Thymus (tissue), 14 donors: ENCODE measurements at places on chromosomes 13 and 19.
A peak's percentile ranks its signal among the peaks of the same experiment; 100 is the strongest.

DNA sequence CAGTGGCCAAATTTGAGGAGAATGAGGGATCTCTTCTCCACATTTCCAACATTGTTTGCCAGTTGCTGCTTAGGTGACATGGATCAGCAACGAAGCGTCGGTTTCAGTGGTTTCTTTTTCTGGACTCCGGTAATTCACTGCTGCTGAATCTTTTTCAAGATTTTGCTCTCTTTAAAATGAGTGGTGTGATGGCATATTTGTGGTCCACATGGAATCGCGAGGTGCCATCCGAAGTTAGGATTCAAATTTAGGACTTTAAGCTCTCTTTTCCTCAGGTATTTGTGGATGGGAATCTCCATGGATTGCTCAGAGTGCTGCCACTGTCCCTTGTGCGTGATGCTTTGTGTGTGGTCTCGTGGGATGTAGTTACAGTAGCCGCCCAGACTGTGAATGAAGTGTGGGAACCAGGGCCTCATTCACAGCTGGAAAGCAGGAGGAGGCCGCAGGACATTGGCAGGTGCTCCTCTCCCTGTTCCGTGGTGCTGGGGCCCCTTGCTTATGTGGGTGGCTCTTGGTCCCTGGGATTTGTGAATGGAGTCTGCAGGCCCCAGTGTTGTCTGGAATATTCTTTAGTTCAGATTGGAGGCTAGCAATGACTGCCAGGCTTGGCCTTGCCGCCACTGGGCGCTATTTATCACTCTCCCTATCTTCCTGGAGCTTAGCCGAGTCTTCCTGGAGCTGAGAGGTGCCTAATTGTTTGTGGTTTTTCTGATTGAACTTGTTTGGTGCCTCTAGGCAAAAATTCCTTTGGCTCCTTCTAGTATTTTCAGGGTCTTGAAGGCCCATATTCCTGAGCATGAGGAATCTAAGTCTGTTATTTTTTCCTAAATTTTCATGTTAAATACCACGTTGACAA, 1.5 kb downstream of the ILF3 start:
- DNase-seq, result no peak

DNA sequence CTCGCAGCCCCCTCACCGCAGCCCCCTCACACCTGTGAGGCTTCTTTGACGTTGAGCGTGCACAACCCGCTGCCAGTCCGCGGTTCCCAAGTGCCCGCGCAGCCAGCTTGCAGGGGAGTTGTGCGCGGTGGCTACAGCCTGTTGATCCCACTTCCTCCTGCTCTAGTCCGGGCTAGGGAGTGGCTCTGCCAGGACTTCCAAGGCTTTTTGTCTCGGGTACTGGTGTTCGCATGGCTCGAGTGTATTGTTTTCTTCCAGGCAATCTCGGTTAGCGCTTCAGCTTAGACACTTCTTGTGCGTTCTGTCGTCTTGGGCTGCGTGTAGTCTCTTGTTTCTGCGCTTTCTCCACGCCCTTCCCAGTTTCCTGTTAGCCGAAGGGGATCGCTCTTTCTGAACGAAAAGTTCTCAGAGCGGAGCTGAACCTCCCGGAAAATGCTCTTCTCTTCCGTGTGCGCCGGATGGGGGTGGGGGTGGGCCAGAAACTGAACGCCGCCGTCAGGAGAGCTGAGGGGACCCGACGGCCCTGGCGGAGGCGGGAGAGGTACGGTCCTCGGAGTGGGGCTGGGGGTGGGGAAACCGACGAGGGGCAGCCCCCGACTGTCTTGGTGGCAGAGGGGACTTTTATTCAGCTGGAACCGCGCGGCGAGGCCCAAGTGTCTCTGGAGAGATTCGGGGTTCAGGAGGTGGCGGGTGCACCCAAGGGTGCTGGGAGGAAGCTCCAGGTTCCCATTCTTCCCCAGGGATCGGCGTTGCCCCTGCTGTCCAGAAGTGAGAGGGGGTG, 697 bp upstream of the DGKH start:
- peak; percentile 52 for DNase-seq

DNA sequence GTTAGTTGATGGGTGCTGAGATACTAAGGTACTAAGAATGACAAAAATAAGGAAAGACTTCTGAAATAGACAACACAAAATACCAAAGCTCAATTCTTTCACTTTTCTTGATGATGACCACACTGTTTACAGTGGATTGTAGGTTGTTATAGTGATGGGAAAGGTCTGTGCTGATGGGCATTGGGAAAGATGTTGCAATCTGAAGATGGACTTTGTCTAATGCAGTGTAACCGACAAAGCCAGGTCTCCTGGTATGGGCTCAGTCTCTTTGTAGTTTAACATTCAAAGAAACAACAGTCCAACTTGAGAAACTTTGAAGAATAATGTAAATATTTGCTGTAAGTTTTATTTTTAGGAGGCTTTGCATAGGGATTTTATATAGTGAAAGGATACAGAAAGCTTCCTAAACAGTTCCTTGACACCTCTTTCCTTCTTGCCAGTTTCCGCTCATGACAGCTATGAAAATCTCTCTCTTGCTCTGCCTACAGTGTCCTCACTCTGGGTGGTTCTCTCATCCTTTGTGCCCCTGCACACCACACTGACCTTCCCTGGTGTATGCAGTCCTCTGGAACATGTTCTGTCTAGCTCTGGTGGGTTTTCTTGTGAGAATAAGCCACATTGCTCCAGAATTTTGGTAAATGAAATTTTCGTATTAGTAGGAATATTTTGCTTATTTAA, 172.2 kb downstream of the KCNRG start:
- no peak for DNase-seq

DNA sequence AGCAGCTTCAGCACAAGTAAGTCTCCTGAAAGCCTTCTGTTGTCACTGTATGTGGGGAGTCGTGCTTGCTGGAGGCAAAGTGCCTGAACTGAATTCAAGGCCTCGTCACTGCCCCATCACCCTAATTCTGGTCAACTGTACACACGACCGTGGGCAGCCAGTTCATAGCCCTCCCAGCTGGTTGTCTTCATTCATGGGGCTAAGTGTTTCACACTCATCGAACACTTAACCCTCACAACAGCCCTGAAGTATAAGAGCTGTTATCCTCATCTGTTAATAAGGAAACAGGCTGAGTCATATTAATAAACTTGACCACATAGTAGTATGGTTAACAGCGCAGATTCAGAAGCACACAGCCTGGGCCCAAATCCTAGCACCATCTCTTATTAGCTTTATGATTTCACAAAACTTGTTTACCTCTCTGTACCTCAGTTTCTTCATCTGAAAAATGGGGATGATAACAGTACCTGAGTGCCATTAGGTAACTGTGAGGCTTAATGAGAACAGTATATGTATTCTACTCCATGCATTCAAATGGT, 66.7 kb downstream of the CDADC1 start:
- DNase-seq, result no peak

DNA sequence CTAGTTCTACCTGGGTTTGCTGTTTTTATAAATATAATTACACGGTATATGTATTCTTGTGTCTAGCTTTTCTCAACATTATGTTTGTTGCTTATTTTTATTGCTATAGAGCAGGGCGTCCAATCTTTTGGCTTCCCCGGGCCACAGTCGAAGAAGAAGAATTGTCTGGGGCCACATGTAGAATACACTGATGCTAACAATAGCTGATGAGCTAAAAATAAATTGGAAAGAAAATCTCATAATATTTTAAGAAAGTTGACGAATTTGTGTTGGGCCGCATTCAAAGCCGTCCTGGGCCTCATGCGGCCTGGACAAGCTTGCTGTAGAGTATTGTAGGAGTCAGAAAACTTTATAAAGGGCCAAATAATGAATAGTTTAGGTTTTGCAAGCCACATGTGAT, 33.9 kb downstream of the GPR12 start:
- DNase-seq, result no peak

GRCh38 chr13:43990829-43991228, 111.1 kb downstream of the LACC1 start:
- DNase-seq, result no peak

- no peak for DNase-seq
Measured at GRCh38 chr19:48913114-48913889, 13.2 kb downstream of the NUCB1 start.
